ENCODE measurements at places on chromosomes 4 and X.

DNA sequence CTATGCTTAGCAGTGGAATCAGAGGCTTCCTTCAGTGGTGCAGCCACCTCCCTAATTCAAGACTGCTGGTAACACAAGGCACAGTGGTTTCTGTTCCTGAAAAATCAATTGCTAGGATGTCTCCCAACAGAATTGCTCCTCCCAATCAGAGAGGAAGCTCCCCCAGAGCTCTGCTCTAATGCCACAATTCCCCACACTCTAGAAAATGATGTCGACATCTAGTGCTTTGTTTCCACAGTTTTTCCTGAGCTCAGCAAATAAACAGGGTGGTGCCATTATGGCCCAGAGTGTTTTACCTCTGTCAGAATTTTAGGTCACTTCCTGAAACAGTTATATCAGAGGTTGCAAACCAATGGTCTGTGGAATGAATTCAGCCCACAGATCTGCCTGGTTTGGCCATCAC, 24.7 kb downstream of the TAB3 start:
- DNase-seq = no peak

GRCh38 chrX:139211568-139212182, 318.9 kb upstream of the F9 start:
- no peak for DNase-seq

DNA sequence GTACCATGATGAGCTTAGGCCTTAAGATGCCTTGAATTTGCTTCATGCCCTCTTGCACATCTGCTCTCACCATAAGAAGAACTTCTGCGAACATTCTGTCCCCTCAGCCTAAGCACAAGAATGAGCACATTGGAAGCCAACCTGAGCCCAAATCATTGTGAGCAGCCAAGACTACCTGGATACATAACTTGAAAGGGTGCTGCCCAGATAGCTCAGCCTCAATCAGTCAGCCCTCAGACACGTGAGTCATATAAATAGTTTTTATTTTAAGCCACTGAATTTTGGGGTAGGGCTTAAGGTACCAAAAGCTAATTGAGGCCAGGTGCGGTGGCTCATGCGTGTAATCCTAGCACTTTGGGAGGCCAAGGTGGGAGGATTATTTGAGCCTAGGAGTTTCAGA, 27.5 kb upstream of the BBS12 start:
- no peak for DNase-seq

GRCh38 chr4:6339818-6340445, 70.3 kb downstream of the WFS1 start:
- no peak for DNase-seq

- DNase-seq = no peak
Measured at GRCh38 chr4:129189630-129190029, 93.7 kb downstream of the C4orf33 start.

Measured in DMS153 (cell line).